ENCODE measurements at places on chromosomes 11 and 22.

- DNase-seq, result no peak
These were observed 752 bp downstream of the MUC2 start for GRCh38 chr11:1075341-1075911.

- DNase-seq, result no peak
These were observed 23.4 kb upstream of the PIK3C2A start for GRCh38 chr11:17230867-17231851.

DNA sequence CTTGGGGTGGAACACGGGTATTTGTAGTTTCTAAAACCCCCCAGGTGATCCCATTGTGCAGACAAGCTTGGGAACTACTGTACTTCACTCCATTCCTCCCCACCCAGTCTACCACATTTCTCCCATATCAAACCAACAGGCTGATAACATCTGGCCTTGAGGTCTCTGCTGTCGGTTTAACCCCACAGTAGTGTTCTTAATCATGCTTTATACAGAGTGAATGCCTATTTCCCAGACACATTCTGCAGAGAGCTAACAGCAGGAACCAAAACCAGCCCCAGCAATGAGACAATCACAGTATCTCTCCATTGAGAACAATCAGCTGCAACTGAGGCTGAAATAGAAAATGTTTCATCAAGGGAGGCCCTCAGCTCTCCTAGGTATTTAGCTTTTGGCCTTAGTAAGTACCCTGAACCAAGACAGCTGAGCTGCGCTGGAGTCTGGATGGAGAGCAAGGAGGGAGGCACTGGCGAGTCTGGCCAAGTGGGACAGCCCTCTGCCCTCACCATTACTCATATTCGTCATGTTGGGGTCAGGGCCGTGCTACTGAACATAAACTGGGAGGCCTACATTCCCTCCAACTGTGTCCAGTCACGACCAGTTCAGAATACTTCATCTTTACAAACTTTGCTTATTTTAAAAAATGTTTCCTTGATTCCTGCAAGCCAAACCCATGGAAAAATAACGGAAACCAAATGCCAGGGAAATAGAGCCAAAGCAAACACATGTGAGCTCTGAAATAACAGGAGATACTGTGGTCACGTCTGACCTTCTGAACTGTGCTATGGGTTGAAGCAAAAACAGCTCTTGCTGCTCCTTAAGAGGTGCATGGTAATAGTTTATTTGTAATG, 81.0 kb downstream of the CCDC34 start:
- no peak for DNase-seq

DNA sequence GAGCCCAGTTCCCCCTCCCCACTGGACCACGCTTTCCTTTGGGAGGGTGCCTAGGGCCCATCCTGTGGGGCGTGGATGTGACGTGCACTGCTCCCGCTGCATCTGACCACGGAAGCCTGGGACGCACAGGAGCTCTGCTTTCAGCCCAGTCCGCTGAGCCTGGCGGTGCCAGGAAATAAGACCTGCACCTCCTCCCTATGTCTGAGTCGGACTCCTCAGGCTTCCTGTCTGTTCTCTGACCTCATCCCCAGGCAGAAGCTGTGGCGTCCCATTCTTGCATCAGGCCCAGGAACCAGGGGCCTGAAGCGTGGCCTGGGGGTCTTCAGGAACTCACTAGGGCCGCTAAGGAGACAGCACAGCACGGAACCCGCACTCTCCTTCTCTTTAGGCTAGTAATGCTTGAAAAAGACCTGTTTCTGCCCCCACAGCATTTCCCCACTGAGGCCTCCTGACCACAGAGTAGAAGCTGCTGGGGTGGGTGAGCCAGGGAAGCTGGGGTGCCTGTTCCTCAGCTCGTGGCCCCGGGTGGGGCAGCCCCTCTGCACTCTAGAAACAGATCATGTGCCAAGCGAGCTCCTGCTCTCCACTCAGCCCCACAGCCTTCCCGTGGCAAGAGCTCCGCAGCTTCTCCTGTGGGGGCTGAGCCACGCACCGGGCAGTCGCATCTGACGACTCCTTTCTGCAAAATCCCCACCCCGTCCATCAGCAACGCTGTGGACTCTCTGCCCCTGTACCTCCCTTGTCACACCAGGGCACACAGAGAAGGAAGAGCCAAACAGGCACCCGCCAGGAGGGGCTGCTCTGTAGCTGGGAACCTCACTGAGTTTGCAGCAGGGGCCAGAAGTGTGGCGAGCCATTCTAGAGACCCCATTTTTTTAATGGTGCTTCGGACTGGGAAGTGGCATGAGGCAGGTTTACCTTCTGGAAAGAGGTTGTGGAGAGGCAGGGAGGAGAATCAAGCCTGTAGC, 22.6 kb downstream of the MOV10L1 start:
- DNase-seq, result no peak

DNA sequence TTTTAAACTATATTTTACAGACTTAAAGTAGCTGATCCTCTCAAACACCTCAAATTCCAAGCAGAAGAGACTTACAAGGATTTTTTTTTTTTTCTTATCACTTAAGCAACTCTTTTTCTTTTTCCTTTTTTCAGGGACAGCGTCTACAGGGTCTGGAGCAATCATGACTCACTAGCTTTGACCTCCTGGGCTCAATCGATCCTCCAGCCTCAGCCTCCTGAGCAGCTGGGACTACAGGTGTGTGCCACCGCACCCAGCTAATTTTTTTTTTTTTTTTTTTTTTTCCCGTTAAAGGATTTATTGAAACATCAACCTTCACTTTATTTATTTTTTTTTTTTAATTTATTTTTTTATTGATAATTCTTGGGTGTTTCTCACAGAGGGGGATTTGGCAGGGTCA, 4.5 kb upstream of the MACROD1 start:
- DNase-seq, result no peak

DNA sequence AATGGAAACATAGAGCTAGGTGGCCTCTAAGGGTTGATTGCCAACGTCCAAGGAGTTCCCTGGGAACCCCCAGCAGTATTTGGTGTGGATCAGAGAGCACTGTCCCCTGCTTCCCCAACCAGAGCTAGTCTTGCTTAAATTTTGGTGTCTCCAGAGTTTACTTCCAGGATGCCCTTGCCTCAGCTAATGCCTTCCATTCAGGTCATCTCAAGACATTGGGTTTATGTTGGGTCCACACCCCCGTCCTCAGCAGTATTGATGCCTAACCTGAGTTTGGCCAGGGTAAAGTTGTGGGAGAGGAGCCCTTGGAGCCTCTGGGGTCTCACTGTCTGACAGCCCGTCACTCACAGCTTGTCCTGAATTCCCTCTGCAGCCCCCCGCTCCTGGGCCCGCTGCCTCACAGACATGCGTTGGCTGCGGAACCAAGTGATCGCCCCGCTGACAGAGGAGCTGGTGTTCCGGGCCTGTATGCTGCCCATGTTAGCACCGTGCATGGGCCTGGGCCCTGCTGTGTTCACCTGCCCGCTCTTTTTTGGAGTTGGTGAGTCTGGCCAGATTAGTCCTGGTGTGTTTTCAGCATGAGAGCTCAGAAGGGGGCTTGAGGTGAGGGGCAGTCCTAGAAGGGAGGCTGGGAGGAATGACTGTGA, 1.4 kb downstream of the RCE1 start:
- DNase-seq, result no peak
